ENCODE measurements at places on chromosomes 16 and 17.

DNA sequence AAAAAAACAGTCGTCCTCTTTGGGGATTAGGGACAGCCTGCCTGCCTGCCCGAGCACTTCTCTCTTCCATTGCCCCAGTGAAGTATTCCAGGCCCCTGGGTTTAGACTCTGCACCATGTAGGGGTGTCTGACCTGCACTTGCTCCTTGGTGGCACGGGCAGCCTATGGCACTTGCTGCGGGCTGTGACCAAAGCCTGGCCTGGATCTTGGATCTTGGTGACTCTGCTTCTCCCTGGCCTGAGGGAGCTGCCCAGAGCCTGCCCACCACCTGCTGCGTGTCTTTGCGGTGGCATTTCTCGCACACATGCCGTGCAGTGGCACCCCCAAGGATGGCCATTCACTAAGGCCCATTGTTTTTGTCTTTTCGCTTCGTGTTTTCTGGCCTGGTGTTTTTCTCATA lies 6.1 kb upstream of the STH start:
- H3K36me3 ChIP-seq, result no peaks in the 10 kb centered on the region
- no peak for DNase-seq
- H3K27me3 ChIP-seq, result no peaks in the 10 kb centered on the region
- H3K4me3 ChIP-seq, result no peak overlapping the region

- peak overlapping the region; percentile 45 for H3K27ac ChIP-seq
- peaks cover 10% of the 10 kb centered on the region for H3K4me1 ChIP-seq
- DNase-seq, result peak; percentile 40
- H3K4me3 ChIP-seq, result peak overlapping the region; percentile 75
These were observed 1.5 kb downstream of the SPOP start for GRCh38 chr17:49676276-49676868.

DNA sequence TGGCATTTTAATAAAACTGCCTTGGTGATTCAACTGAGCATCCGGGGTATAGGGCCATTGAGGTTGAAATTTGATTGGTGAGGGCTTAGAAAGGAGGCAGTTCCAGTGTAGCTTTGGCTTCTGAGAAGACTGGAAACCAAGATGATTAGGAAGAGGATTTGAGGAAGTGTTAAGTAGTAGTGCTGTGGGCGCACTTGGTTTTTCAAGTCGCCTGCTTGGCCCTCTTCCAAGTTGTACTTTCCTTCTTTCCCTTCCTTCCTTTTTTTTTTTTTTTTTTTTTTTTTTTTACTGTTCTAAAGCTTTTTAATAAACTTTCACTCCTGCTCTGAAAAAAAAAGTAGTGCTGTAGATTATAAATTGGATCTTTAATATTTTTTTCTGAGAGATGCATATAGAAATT lies 320.5 kb downstream of the UTP18 start:
- H3K36me3 ChIP-seq, result no peaks in the 10 kb centered on the region
- no peaks in the 10 kb centered on the region for H3K4me1 ChIP-seq
- DNase-seq, result no peak
- no peak overlapping the region for H3K27ac ChIP-seq
- H3K4me3 ChIP-seq, result no peak overlapping the region

DNA sequence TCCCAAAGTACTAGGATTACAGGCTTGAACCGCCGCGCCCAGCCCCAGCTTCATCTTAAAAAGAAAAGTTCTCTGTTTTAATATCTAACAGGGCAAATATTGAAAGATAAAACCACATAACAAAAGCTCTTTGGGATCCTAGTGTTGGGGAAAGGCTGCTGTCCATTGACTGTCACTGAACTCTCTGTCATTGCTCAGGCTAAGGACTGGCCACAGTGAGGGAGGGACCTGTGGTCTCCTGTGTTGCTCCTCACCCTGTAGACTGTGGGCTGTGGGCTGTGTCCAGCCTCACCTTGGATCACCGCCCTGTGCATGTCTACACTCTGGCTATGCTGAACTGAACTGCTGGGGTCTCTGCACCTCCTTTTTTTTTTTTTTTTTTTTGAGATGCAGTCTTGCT lies 11.3 kb upstream of the PYDC1 start:
- no peak overlapping the region for H3K4me3 ChIP-seq
- no peaks in the 10 kb centered on the region for H3K36me3 ChIP-seq
- H3K27me3 ChIP-seq, result no peaks in the 10 kb centered on the region
- no peak overlapping the region for H3K27ac ChIP-seq
- H3K4me1 ChIP-seq, result no peaks in the 10 kb centered on the region
- DNase-seq, result no peak

DNA sequence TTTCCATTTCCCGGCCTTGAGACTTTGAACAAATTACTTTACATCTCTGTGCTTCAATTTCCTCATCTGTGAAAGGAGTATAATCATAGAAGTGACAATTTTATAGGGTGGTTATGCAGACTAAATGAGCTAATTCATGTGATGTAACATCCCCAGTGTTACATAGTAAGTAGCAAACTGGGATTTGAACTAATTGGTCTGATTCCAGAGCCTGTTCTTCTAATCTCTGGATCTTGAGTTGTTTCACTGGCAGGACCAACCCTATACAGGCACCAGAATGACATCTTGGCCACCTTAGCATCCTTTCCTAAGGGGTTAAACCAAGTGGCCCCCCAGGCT lies 77.7 kb downstream of the AATF start:
- DNase-seq, result no peak
- no peaks in the 10 kb centered on the region for H3K4me1 ChIP-seq
- H3K27ac ChIP-seq, result no peak overlapping the region
- H3K4me3 ChIP-seq, result no peak overlapping the region
- H3K27me3 ChIP-seq, result no peaks in the 10 kb centered on the region
- no peaks in the 10 kb centered on the region for H3K36me3 ChIP-seq

- DNase-seq, result no peak
- H3K4me3 ChIP-seq, result no peak overlapping the region
- H3K36me3 ChIP-seq, result no peaks in the 10 kb centered on the region
These were observed 153.6 kb downstream of the C16orf95 start for GRCh38 chr16:87163637-87164036.

- peaks cover 6% of the 10 kb centered on the region for H3K4me1 ChIP-seq
- H3K36me3 ChIP-seq, result peaks cover 14% of the 10 kb centered on the region
- peak overlapping the region; percentile 13 for H3K27ac ChIP-seq
- H3K27me3 ChIP-seq, result no peaks in the 10 kb centered on the region
- no peak for DNase-seq
These were observed 403 bp downstream of the TEPSIN start for GRCh38 chr17:81238490-81238814.

GRCh38 chr17:62847426-62847825 lies 39.3 kb upstream of the MARCHF10 start:
- H3K4me1 ChIP-seq, result no peaks in the 10 kb centered on the region
- no peaks in the 10 kb centered on the region for H3K36me3 ChIP-seq
- H3K4me3 ChIP-seq, result no peak overlapping the region
- H3K27me3 ChIP-seq, result no peaks in the 10 kb centered on the region
- DNase-seq, result no peak
- H3K27ac ChIP-seq, result no peak overlapping the region

GRCh38 chr17:27651411-27652345 lies 20.7 kb downstream of the LGALS9 start:
- DNase-seq, result peak; percentile 25
- H3K4me3 ChIP-seq, result no peak overlapping the region
- no peaks in the 10 kb centered on the region for H3K36me3 ChIP-seq
- H3K27me3 ChIP-seq, result no peaks in the 10 kb centered on the region
- H3K27ac ChIP-seq, result no peak overlapping the region

- H3K4me1 ChIP-seq, result peaks cover 26% of the 10 kb centered on the region
- no peaks in the 10 kb centered on the region for H3K36me3 ChIP-seq
- DNase-seq, result peak; percentile 77
- no peaks in the 10 kb centered on the region for H3K27me3 ChIP-seq
- H3K27ac ChIP-seq, result peak overlapping the region; percentile 60
- no peak overlapping the region for H3K4me3 ChIP-seq
These were observed 5.5 kb downstream of the PCGF2 start for GRCh38 chr17:38742411-38743308.

DNA sequence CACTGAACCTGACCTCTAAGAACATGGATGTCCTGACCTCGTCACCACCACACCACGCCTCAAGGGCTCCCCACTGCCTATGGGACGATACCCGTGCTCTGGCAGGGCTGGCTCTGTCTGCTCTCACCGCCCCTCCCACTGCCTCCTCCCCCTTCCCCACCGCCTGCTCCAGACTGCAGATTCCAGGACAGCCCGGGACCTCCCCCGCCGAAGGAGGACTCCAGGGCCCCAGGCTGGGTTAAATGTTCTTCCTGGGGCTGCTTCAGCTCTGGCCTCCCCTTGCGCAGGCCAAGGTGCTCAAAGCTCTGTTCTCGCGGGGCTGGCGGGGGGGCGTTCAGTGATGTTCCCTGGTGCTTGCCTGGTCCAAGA lies 3.1 kb downstream of the NPW start:
- H3K4me3 ChIP-seq, result no peak overlapping the region
- no peaks in the 10 kb centered on the region for H3K36me3 ChIP-seq
- no peak for DNase-seq
- H3K27me3 ChIP-seq, result peaks cover 11% of the 10 kb centered on the region
- peaks cover 21% of the 10 kb centered on the region for H3K4me1 ChIP-seq

DNA sequence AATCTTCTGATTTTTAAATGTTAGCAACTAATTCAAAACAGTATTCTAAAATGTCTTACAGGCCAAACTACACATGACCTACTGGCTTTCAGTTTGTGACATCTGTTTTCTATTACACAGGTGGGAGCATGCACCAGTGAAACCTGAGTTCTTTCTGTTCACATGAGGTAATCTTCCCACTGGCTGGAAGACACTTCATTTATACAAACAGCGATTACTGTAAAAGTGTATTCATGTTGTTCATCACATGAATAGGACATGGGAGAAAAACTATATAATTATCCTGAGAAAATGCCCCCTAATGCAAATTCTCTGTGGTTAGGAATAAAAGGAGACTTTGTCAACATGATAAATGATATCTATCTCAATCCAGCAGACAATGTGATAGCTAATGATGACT lies 11.1 kb upstream of the PIK3R5 start:
- no peak overlapping the region for H3K4me3 ChIP-seq
- H3K36me3 ChIP-seq, result no peaks in the 10 kb centered on the region
- no peak overlapping the region for H3K27ac ChIP-seq

- no peaks in the 10 kb centered on the region for H3K4me1 ChIP-seq
- no peaks in the 10 kb centered on the region for H3K27me3 ChIP-seq
- no peaks in the 10 kb centered on the region for H3K36me3 ChIP-seq
- DNase-seq, result no peak
These were observed 372.2 kb upstream of the CDH5 start for GRCh38 chr16:65994291-65994690.

GRCh38 chr16:56609463-56609921 lies 1.1 kb downstream of the MT2A start:
- H3K36me3 ChIP-seq, result no peaks in the 10 kb centered on the region
- H3K4me1 ChIP-seq, result peaks cover 73% of the 10 kb centered on the region
- peak overlapping the region; percentile 50 for H3K4me3 ChIP-seq

- peaks cover 7% of the 10 kb centered on the region for H3K4me1 ChIP-seq
- H3K27ac ChIP-seq, result no peak overlapping the region
- H3K4me3 ChIP-seq, result no peak overlapping the region
- H3K36me3 ChIP-seq, result peaks cover 8% of the 10 kb centered on the region
- H3K27me3 ChIP-seq, result no peaks in the 10 kb centered on the region
- DNase-seq, result no peak
These were observed 2.6 kb upstream of the PAM16 start for GRCh38 chr16:4353675-4354074.

DNA sequence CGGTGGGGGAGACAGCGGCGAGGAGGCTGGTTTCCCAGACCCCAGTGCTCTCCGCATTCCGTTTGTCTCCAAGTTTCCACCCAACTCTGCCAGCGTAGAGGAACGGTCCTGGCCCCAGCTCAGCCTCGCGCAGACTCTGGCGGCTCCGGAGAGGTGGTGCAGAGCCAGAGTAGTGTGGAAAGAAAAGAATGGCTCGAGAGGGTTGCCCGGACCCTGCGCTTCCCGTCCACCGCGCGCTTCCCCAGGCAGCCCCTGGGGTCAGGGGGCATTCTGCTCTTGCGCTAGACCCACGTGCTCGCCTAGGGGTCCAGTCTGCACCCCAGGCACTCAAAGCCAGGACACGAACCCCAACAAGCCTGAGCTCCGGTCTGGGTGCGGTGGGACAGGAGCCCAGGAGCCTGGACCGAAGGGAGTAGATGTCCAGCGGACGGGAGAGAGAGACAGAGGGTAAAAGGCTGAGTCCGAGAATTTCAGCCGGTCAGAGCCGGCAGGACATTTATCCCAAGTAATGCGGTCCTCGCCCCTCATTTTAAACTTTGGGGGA lies 3.8 kb downstream of the PMP22 start:
- DNase-seq, result peak; percentile 70
- peak overlapping the region; percentile 45 for H3K4me3 ChIP-seq
- H3K4me1 ChIP-seq, result peaks cover 30% of the 10 kb centered on the region
- peaks cover 5% of the 10 kb centered on the region for H3K36me3 ChIP-seq
- peaks cover 5% of the 10 kb centered on the region for H3K27me3 ChIP-seq
- peak overlapping the region; percentile 49 for H3K27ac ChIP-seq

DNA sequence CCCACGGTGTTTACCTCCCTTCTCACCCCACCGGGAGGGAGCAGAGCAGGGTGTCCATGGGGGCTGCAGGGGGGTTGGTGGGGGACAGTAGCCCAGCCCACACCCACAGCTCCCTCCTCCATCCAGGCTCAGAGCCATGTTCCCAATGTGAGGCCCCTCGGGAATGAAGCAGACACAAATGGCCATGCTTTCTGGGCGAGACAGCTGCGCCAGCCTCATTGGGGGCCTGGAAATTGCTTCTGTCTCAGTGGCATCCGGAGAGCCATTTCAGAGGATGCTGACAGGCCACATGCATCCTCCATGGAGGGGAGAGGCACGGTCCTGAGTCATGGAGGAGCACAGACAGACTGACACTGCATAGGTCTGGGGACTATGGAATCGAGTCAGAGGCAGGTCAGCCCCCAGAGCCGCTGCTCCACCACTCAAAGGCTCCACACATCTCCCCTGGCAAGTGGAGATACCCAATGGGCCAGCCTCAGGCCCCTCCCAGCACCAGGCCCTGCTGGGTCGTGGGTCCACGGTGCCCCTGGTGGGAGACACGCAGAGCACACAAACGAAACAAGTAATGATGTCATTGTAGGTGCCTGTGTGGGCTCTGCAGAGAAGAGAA lies 59.6 kb upstream of the ENPP7 start:
- H3K36me3 ChIP-seq, result no peaks in the 10 kb centered on the region
- DNase-seq, result no peak
- no peaks in the 10 kb centered on the region for H3K4me1 ChIP-seq
- no peaks in the 10 kb centered on the region for H3K27me3 ChIP-seq

Data from endothelial cell of umbilical vein (primary cell).